ENCODE measurements at places on chromosomes 2 and 18.
A peak's percentile ranks its signal among the peaks of the same experiment; 100 is the strongest.

- DNase-seq = no peak
Observed at GRCh38 chr2:39704540-39704939, 38.8 kb downstream of the TMEM178A start.

DNA sequence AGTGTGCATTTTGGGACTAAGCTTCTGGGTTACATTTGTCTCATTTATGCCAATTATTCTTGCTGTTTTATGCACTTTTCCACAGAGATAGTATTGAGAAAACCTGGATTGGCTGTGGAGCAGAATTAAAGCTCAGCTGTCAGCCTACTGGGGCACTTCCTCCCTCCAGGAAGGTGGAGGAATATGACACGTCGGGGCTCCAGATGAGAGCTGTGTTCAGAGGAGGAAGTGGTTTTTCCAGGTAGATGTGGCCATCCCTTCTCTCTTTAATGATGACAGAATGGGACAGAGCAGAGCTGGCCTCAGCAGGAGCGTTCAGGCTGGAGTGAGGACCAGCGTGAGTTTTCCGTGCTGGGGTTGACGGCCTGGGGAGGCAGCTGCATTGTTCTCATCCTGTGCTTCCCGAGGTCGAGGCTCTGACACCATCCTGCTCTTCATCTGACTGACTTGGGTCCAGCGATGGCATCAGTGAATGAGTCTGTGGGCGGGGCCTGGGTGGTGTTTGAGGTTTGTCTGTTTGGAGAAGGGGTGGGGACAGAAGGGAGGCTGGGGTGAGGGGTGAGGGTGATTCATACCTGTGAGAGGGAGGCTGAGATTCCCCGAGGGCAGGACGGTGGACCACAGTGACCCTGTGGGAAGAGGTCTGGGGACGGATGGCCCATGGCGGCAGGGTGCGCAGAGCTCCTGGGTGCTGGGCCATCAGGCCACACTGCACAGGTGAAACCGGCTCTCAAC is 207.0 kb downstream of the LDLRAD4 start:
- no peak for DNase-seq

DNA sequence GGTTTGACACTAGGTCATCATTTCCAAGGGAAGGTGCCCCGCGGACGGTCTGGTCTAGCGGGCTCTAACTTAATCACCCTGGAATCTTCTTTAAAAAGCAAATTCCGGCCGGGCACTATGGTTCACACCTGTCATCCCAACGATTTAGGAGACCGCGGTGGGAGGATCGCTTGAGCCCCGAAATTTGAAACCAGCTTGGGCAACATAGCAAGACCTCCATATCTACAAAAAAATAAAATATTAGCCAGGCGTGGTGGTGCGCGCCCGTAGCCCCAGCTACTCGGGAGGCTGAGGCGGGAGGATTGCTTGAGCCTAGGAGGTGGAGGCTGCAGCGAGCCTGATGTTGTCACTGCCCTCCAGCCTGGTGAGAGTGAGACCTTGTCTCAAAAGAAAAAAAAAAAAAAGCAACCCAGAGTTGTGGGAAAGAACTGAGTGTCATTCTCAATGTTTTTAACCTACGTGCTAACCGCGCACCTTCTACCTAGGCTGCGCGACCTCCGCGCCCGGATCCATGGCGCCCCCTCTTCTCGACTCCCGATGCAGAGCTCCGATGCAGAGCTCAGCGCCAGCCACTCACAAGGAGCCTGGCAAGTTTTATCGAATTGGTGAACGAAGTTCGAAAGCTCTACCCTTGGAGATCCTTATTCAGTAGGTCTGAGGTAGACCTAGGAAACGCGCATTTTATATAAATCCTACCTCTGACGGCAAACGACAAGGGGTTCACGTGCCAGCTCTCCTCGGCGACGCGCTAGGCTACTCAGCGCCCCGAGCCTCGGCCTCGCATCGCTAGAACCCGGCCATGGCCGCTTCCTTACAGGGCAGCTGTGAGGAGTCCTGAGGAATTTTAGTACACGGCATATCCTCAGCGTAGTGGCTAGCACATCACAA is 888 bp upstream of the TWSG1 start:
- DNase-seq = no peak

- DNase-seq = no peak
Observed at GRCh38 chr2:11558214-11558886, 24.5 kb downstream of the GREB1 start.

- no peak for DNase-seq
Observed at GRCh38 chr18:44912740-44913478, 232.2 kb downstream of the SETBP1 start.

DNA sequence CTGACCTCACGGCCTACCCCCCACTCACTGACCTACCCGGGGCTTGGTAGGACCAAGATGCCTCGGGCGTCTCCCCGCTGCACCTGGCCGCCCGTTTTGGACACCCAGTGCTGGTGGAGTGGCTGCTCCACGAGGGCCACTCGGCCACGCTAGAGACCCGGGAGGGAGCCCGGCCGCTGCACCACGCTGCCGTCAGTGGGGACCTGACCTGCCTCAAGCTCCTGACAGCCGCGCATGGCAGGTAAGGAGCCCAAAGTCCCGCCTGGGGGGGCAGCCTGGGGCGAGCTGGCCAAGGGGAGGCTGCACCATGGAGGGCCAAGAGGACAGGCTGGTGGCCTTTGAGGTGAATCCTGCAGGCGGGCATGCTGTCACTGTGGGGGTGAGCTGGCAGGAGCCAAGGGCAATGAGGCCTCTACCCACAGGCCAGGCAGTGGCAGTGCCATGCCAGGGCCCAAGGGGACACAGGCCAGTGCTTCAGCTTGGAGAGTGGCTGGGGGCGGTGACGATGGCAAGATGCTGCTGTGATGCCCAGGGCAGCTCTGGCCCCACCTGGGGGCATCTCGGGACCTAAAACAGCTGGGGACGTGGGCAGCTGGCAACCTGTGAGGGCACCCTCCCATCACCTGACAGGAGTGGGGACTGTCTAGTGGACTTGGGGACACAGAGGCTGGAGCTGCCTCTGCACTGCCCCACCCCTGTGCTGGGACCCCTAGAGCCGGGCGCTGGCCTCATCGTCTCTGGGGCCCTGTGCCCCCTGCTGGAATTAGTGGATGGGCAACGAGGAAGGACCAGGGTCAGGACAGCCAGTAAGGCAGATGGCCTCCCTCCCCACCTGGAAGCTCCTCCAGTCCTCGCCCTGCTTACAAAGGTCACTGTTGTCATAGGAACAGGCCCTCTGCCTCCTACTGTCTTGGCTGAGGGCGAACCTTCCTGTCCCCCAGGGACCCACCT is 2.0 kb downstream of the ESPNL start:
- no peak for DNase-seq

DNA sequence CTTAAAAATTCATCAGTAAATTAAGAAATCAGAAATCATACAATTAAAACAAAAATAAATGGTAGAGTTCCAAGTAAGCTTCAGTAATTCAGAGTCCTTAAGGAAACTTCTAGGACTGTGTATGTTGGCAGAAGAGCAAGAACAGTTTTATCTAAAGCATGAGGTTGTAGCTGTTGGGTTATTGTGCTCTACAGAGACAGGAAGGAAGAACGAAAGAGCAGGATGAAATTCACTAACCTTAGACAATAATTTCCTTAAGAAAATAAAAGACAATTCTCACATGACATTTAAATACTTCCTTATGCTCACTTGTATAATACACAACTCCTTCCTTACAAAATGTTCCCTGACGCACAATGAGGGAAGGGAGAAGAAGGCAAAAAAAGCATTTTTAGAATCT is 133.4 kb downstream of the STK39 start:
- DNase-seq = no peak

DNA sequence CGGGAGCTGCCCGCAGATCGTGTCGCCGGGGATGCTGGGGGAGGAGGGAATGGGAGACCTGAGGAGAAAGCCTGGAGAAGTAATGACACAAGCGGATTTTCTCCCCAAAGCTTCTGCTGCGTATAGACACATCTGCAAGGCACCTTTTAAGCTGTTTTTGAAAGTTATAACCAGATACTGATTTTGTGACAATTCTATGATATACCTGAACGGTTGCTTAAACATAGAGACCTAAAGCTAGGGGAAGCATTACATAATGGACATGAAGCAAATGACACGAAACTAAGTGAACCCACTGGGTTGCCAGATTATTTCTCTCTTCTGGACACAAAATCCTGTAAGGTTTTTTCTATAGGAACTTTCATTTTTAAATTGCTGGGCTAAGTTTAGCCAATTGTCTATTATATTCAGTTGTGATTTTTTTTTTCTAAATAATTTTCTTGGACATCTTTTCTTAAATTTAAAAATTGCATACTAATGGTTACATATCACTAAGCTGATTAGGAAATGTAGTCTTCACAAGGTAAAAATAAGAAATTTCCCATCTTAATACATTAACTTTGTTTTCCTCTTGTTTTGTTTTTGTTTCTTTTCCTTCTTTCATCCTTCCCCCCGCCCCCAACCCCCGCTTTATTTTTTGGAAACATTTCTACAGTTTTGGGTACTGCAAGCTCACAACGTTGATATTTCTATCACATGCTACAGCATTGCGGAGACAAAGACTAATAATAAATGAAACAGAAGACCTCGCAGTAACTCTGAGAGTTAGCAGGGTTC is 1.3 kb downstream of the OSBPL6 start:
- DNase-seq = no peak

GRCh38 chr18:32152705-32153448 is 37.0 kb upstream of the MEP1B start:
- no peak for DNase-seq

- DNase-seq = peak; percentile 91
Observed at GRCh38 chr2:67311536-67311935, 85.6 kb upstream of the ETAA1 start.

DNA sequence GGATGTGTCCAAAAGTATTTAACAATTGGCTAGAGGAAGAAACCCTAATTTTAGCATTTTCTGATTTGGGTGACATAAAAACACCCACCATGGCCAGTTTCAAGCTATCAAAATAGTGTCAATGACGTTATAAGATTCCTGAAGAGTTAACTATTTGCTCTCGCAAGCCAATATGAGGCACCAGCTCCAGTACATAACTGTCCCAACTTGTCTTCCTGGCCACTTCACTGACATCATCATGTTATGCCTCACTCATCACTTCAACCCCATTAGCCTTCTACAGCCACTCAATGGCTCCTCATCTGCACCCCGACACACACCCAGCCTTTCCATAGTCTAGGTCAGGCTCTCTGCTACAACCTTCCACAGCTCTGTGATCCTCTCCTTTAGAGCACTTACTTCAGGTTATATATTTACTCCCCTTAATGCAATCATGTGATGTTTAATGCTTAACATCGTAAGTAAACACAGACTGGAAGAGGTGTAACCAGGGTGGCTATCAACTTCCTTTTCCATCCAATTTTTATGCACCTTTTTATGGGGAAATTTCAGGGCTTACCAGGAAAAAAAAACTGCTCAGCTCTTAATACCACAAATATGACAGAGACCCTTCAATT is 158.7 kb downstream of the VWC2L start:
- no peak for DNase-seq

DNA sequence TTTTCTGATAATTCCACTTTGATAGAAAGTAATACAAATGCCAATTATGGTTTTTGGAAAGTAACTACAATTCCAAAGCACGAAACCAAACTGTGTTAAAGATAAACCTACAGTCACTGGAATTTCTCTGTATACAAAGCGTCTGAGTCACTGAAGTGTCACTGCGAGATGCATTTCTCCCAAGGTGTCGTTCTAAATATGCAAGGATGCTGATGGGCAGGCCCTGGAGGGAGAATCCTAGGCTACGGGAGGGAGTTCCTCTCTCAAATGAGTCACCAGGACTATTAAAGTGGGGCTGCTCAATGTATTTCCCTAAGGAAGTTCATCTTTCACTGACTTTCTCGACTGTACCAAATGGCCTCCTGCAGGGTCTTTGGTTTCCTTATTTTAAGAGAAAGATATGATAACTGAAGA is 163.8 kb upstream of the STK17B start:
- DNase-seq = peak; percentile 90

- DNase-seq = peak; percentile 48
Observed at GRCh38 chr2:144516411-144516980, 3.4 kb downstream of the ZEB2 start.

DNA sequence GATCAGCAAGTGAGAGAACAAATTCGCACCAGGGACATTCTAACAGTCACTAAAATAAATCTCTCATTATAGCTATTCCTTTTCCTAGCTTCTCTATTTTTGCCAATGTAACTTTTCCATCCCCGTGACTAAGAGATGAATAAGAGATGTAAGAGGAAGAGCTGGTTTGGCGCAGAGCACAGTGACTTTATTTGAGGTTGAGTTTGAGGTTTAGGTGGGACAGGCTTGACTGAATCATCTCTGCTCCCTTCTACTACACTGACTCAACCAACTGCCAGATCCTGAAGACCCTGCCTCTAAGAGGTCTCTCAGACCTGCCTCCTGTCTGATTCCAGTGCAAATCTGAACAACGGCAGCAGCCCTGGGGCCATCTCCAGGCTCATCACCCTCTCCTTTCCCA is 28.0 kb downstream of the RFX8 start:
- peak; percentile 88 for DNase-seq

- no peak for DNase-seq
Observed at GRCh38 chr2:231671270-231672050, 36.9 kb upstream of the PTMA start.

GRCh38 chr2:161725297-161725696 is 101.1 kb downstream of the SLC4A10 start:
- DNase-seq = no peak

DNA sequence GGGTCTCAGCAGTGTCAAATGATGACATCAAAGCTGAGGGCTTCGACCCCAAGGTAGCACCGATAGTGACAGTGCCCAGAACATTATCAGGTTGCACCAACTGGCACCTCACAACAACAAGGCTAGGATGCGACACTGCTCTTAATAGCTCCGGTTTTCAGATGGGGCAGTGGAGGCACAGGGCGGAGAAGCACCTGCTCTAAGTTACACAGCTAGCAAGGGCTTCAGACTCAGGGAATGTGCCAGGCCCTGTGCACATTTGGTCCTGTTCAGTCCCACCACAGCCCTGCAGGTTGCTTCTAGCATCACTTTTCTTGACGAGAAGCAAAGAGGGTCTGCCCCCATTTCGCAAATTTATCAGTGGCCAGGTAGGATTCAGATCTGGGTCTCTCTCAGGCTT is 74.1 kb downstream of the DGKD start:
- no peak for DNase-seq

- no peak for DNase-seq
Observed at GRCh38 chr2:106566050-106566449, 78.9 kb downstream of the CD8B2 start.

DNA sequence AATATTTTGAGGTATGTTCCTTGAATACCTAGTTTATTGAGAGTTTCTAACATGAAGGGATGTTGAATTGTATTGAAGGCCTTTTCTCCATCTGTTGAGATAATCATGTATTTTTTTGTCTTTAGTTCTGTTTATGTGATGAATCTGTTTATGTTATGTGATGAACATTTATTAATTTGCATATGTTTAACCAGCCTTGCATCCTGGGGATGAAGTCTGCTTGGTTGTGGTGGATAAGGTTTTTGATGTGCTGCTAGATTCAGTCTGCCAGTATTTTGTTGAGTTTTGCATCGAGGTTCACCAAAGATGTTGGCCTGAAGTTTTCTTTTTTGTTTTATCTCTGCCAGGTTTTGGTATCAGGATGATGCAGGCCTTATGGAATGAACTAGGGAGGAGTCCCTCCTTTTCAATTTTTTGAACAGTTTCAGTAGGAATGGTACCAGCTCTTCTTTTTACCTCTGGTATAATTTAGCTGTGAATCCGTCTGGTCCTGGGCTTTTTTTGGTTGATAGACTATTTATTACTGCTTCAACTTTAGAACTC is 71.9 kb downstream of the EPC2 start:
- no peak for DNase-seq
